Stimulated activated CD8-positive, alpha-beta memory T cell treated with anti-CD3 and anti-CD28 coated beads, Interleukin-15, amount 100 ng/mL, for 4 hours (primary cell): ENCODE measurements at places on chromosomes 13 and 19.

DNA sequence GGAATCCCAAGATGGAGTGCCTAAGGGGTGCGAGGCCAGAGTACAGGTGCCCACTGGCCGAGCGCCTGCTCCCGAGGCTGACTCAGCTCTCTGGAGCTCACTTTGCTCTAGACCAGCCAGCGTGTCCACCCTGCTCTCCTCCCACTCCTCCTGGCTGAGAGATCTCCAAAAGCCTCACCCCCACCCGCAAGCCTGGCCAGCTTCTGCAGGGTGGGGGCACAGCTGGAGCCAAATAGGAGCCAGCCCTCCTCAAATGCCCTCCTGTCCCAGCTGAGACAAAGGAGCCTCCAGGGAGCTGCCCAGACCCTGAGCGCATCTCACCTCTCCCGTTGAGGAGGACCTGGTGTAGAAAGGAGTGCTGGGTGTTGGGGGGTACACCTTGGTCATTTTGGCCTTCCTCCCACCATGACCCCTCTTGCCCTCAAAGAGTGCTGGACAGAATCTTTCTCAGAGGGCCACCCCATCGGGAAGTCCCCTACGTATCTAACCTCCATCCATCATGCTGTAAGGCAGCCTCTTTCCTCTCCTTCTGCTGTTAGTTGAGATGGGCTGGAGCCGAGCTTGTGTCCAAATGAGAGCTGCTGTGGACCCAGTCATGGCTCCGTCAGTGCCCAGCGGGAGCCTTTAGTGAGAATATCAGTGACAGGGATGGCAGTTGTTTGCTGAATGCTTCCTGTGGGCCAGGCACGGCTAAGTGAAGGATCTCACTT lies 123.9 kb upstream of the VSTM2B start:
- DNase-seq = no peak

DNA sequence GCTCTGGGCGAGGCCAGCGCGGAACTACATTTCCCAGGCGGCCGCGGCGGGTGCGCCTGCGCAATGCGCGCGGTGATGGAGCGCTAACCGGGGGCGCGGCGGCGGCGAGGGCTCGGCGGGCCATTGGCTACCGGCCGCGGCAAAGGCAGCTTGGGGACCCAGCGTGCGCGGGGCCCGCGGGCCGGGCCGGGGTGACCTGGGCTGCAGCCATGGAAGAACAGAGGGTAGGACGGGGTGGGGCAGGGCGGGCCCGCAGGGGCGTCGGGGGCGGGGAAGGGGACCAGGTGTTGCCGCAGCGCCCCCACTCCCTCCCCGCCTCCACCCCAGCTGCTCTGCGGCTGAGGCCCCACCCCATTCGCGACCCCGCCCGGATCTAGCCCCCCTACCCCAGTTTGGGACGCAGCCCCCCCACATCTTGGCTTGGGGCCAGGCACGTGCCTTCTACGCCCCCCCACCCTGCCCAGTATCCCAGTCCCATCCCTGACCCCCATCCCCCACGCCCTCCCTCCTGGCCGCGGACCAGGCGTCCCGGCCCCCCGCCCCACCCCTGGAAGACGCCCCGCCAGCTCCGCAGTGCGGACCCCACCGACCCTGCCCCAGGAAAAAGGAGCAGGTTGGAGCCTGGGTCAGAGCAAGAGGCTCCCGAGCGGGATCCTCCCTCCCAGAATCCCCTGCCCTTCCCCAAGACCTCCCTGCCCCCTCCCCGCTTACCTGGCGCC lies at the start of gene FSD1:
Gene FSD1 (plus strand): TSS at position 61 of the 719 bp plus-strand sequence. CDS start 149 bp downstream, at position 210.
- DNase-seq = peak; percentile 38

GRCh38 chr13:101453784-101454201 lies 1.3 kb downstream of the ITGBL1 start:
- DNase-seq = no peak

GRCh38 chr13:67844574-67844973 lies 614.4 kb upstream of the PCDH9 start:
- no peak for DNase-seq

GRCh38 chr13:59906413-59907049 lies 257.2 kb downstream of the DIAPH3 start:
- DNase-seq = no peak

DNA sequence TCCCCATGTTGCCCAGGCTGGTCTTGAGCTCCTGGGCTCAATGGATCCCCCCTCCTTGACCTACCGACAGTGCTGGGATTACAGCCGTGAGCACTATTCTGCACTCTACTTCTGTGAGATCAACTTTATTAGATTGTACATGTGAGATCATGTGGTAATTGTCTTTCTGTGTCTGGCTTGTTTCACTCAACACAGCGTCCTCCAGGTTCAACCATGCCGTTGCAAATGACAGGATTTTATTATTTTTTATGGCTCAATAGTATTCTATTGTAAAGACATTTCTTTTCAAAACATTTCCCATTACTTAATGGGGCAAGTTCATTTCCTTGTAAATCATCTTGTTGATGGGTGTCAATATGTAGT lies 1.5 kb upstream of the OBI1 start:
- DNase-seq = no peak

DNA sequence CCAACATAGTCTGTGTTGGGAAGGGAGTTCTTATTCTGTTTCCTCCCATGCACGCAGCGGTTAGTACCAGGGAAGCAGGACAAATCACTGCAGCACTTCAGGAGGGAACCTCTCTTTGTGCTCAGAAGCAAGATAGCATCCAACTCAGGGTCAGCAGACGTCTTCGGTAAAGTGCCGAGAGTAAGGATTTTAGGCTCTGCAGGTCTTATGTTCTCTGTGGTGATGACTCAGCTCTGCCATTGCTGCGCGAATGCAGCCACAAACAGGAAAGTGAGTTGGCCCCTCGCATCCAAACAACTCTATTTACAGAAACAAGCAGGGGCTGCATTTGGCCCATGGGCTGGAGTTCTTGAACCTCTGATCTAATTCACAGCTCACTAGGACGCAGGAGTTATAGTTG lies 122.1 kb upstream of the SPATA13 start:
- no peak for DNase-seq

DNA sequence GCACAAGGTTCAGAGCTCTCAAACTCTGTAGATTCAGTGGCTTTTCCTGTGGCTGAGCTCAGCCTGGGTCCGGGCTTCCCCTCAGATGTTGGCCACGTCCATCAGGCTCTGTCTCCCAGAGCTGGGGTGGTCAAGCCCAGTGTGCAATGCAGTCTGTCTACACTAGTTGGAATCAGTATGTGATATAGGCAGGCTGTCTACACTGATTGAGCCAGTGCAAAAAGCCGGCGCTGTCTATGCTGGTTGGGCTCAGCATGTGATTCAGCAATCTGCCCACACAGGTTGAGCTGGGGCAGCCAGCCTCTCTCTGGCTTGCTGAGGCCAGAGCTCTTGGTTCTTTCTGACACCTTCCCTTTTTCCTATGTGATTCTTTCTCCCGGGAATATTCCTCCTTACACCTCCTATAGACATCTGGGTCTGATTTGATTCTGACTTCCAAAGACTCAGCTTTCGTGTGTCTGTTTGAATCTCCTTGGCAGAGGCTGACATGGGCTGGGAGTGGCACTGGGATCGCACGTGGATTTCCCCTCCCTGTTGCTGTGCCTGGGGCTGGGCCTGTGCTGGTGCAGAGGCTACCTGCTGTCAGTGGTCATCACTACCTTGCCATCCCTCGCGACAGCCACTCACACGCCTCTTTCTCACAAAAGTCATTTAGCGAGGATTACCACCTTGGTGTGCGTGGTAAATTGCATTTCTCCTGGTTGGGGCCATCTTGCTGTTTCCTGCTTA lies 9.3 kb downstream of the CHST8 start:
- no peak for DNase-seq

GRCh38 chr19:9848060-9848459 lies 12.9 kb downstream of the PIN1 start:
- DNase-seq = no peak

- no peak for DNase-seq
Observed at GRCh38 chr19:36183245-36183628, 31.0 kb upstream of the COX7A1 start.

DNA sequence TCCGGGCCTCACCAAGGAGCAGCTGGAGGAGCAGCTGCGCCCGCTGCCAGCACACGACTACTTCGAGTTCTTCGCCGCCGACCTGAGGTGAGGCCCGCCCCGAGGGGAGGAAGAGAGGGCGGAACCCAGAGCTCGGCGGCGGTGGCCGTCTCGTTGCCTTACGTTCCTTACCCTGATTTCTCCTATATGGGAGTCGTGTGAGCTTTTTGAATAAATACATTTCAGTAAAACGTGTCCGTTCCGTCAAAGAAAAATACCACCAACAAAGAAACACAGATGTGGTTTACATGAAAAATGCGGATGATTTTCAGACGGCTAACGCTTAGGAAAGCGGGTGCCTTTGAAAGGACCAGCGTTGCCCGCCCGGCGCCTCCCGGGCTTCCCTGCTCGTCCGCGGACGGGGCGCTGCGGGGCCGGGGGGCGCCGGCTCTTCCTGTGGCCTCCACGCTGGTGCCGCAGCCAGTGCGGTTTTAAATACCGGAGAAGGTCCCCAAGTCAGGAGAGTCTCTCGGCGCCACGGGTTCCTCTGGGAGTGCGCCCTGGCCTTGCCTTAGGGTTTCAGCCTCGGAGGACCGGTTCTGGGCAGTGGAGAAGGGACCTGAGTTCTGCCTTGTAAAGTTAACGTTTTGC lies 755 bp downstream of the UPF3A start:
- no peak for DNase-seq

DNA sequence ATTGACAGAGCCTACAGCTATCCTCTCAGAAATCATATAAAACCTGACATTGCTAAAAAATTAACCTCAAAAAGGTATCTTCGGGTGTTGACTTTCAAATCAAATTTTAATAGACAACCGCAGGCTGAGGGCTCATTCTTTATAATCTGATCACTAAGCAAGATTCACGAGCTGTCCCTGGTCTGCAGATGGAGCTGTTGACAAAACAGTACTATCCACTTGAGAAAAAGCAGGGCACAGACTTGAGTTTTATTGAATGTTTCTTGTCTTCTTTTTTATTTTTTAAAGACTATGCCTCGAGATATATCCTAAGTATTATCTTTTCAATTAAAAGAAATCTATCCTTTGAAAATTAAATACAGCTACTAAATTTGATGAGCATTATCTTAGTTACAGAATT lies 540.5 kb downstream of the PCDH9 start:
- DNase-seq = no peak

- peak; percentile 20 for DNase-seq
Observed at GRCh38 chr19:34733266-34733745, 737 bp upstream of the ZNF181 start.

GRCh38 chr13:23384111-23384510 lies 49.4 kb downstream of the SACS start:
- DNase-seq = no peak

GRCh38 chr13:35826626-35827254 lies 304.4 kb downstream of the DCLK1 start:
- DNase-seq = no peak

DNA sequence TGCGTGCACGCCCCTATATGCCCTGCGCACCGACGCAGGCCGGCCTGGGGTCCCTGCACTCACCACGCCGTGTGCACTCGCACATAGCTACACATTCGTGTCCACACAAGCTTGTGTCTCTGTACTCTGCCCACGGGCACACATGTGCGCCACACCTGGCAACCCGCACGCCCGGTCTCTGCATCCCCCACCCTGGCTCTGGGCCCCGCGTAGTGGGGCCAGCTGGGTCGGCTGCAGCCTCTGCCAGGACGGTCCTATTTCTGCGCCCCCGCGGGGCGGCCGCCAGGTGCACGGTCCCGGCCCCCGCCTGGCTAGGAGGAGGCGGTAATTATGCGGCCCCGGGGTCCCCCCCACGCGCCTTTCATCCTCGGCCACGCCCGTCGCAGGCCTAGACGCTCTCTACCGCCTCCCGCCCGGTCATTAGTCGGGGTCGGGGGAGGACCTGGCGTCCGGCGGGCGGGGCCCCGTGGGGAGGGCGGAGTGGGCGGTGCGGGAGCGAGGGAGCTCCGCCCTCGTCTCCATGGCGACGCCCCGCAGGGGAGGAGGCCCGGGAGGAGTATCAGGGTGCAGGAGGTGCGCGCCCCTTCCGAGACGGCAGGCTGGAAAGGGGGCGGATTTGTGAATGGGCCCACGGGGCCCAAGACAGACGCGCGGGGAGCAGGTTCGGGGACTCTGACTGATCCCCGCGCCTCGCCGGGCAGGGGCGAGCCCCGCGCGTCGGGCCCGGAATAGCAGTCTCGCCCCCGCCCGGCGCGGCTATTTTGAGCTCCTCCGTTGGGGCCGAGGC lies 2.8 kb upstream of the CIRBP start:
- peak; percentile 67 for DNase-seq
